ENCODE measurements at places on chromosomes 1 and 21.

- DNase-seq, result no peak
Measured at GRCh38 chr1:221161571-221162041, 282.4 kb downstream of the HLX start.

GRCh38 chr1:82762829-82763532 is 962.2 kb downstream of the ADGRL2 start:
- no peak for DNase-seq

GRCh38 chr1:109290137-109290536 is 7.2 kb upstream of the PSRC1 start:
- DNase-seq, result no peak

- no peak for DNase-seq
Measured at GRCh38 chr1:2509589-2509988, 16.8 kb downstream of the PANK4 start.

- DNase-seq, result no peak
Measured at GRCh38 chr21:16473988-16474387, 744.2 kb downstream of the USP25 start.

- no peak for DNase-seq
Measured at GRCh38 chr1:43205671-43206070, 33.5 kb downstream of the CFAP57 start.

DNA sequence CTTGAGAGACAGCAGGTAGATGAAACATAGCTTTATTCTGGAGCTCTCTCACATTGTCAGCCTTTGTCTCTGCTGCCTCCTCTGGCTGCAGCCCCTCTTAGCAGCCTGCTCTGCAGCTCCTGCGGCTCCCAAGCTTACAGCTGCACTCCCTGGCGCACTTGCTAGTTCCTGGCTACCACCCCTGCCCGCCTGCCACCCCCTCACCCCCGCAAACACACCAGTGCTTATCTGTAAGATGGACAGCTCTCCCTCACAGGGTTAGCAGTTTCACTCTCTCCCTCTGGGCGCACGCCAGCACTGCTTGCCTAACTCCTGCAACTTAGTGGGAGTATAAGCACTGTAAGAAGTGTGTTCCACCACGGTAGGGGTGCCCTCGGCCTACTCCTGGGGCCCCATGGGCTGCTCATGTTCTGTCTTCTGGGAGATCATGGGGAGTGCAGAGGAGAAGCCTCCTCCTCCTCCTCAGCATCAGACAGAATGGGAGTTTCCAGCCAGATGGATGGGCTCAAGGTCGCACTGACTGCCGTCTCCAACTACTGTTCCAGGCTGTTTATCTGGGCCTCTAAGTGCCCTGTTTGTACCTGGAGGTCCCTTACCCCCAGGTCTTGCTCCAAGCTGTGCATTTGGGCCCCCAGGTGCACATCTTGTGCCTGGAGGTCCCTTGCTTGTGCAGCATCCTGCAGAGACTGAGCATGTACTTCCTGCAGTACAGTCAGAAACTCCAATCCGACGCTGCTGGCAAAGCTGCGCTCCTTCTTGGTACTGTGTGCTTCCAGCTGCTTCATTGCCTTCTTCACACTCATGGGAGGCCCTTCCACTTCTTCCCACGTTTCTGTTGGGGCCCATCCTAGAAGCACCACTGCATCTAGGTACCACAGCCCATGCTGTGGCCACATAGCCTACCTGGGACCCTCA is 1388.1 kb downstream of the AMY1C start:
- DNase-seq, result no peak

GRCh38 chr1:40315239-40315794 is 1.8 kb downstream of the COL9A2 start:
- peak; percentile 75 for DNase-seq

DNA sequence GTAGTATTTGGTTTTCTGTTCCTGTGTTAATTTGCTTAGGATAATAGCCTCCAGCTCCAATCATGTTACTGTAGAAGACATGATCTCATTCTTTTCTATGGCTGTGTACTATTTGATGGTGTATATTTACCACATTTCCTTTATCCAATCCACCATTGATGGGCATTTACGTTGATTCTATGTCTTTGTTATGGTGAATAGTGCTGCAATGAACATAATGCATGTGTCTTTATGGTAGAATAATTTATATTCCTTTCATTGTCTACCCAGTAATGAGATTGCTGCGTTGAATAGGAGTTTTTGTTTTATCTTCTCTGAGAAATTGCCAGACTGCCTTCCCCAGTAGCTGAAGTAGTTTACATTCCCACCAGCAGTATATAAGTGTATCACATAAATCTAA is 538.8 kb downstream of the LRRIQ3 start:
- DNase-seq, result no peak

GRCh38 chr1:29197993-29198392 is 16.3 kb upstream of the SRSF4 start:
- no peak for DNase-seq

- no peak for DNase-seq
Measured at GRCh38 chr1:200838676-200839445, 33.9 kb upstream of the GPR25 start.

- DNase-seq, result no peak
Measured at GRCh38 chr1:37601441-37601840, 5.7 kb upstream of the GNL2 start.

GRCh38 chr1:68798071-68798470 is 301.2 kb upstream of the DEPDC1 start:
- no peak for DNase-seq

DNA sequence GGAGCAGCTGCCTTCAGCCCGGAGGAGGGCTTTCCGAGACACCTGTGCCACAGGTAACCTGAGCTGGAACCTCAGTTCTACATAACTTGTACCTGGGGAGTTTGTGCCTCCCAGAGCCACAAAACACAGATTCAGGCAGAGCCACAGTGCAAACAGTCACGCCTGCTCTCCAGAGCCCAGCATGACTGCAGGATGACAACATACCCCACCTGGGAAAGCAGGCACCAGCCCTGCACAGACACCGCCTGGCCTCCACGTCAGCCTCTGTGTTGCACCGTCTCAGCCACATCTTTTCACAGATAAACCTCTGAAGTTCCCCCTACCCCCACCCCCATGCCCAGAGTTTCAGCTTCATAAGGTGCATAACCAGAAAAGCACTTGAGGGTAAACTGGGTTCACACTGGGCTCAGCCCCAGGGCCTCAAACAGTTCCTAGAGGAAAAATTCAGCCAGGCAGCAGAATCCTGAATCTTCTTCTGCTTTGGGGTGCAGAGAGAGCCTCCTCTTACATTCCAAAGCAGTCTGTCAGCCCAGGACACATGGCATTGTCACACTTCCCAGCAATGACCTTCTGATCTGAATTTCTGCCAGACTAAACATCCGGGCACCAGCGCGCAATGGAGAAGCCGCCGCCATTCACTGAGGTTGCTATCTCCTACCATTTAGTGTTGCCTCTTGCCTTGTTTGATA is 229.5 kb downstream of the TOMM20 start:
- no peak for DNase-seq

Measured in activated T-cell treated with anti-CD3 and anti-CD28 coated beads for 24 hours (primary cell).